ENCODE measurements at places on chromosomes 5 and 9. TPM values are rescaled to one million over a fixed set of nuclear protein-coding genes. Genes with fewer than 3 reads are reported as not detected.

- no peak for DNase-seq
Observed at GRCh38 chr9:125644819-125645507, 62.0 kb downstream of the MAPKAP1 start.

DNA sequence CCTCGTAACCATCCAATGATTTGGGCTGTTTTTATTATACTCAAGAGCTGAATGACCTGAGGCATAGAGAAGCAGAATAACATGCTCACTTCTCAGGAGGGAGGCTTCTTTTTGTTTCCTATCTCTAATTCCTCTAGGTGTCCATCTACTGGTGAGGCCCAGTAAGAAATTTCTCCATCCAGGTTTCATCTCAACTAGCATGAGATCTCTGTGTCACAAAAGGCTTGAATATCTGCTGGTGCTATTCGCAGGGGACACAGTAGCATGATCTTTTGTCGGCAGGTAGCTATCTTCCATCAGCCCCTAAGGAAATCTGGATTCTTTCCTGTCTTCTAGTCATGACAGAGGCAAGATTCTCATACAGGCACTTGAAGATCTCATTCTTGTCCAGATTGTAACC is 8.9 kb downstream of the IFNE start:
- no peak for DNase-seq

DNA sequence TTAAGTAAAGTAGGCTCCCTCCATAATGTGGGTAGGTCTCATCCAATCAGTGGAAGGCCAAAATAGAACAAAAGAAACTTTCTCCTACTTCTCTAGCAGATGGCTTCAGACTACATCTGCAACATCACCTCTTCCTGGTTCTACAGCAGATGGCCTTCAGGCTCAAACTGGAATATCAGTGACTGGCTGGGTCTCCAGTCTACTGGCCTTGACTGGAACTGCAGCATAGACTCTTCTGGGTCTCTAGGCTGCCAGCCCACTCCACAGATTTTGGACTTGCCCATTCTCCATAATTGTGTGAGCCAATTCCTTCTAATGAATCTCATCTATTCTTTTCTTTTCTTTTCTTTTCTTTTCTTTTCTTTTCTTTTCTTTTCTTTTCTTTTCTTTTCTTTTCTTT is 64.8 kb downstream of the ACER2 start:
- no peak for DNase-seq

DNA sequence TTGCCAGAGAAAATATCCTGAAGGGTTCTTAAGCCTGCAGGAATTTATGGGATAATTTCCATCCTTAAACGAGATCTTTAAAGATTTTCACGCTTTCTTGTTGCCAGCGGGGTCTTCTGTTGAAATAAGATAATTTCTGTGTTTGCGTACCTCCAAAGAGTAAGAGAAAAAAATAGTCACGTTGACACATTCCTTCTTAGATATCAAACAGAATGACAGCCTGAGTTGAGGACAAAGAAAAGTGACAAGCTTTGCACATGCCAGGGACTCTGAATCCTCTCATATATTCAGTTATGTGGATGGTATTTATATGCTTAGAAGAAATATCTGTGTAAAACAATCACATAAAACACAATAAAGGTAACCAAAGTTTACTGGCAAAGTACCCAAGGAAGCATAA is 21.6 kb upstream of the PAM start:
- DNase-seq = no peak

The PCAT7 gene
- total RNA-seq = 4.2 TPM

The SHOC1 gene
- total RNA-seq = not detected

All from endodermal cell (in vitro differentiated cells).